ENCODE measurements at places on chromosomes 7 and 10.

- DNase-seq = no peak
Observed at GRCh38 chr10:5343561-5343960, 21.2 kb upstream of the UCN3 start.

DNA sequence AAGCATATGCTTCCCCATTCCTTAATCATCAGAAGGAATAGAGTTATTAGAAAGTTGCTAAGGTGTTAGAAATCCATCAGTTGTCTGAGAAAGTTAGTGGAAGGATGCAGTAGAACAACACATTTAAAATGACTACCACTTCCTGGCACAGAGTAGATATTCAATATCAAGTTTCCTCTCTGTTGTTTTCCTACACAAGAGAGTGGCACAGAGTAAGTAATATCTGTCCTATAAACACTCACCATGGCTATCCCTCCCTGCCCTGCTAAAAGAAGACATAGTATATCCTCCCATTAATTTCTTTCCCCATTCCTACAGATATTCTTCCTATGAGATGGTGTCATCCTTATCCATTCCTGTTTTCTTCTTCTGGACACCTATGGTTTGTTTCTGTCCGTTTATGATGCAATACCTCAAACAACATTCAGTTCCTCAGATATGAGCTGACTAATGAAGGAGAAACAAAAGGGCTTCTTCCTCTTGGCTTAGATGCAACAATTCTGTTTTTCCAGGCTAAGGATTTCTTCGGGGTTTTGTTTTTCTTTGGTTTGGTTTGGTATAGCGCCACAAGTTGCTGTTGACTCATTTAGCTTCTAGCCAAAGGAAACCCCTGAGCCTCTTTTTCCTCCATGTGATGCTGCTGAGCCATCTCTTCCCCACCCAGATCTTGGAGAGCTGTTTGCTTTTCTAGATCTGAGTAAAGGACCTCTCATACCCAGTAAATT lies 32.9 kb upstream of the BPGM start:
- DNase-seq = no peak

DNA sequence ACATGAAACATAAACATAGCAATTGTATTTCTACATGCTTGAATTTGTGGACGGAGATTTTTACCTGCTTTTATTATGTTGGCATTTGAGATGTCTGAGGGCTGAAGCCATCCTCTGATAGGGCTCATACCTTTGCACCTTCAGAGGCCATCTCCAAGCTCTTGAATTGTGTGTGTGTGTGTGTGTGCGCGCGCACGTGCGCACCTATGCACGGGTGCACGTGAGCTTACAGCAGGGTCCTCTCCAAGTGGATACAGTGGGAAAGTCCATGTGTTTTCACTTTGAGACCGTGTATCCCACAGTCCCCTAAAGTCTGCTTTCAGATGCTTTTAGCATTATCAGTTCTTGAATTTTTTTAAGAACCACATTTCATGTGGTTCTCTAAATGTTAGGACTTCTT lies 178.6 kb downstream of the RAB11FIP2 start:
- no peak for DNase-seq

DNA sequence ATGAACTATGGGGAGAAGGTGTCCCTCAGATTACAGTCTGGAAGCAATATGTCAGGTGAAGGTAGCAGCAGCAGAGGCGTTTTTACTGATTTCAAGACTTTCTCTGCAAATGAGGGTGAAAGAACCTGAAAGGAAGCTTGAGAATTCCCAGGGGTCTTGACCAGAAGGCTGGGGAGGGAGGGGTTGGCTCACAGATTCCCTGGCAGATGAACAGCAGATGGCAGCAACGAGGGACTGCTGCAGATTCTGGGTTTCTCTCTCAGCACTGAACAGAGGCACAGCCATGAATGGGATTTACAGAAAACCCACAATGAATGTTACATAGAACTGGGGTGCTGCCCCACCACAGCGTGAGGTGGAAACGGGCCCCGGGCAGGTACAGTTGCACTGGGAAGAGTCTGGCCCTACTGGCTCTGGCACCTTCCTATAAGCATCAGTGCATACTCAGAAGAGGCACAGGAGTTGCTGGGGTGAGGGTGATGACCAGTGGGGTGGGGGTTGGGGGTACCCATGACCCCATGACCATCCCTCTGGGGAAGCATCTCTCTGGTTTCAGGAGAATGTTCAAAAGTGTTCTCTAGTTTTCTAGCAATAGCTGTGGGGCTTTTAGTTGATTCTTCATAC lies 317.8 kb downstream of the SH2D4B start:
- peak; percentile 31 for DNase-seq

DNA sequence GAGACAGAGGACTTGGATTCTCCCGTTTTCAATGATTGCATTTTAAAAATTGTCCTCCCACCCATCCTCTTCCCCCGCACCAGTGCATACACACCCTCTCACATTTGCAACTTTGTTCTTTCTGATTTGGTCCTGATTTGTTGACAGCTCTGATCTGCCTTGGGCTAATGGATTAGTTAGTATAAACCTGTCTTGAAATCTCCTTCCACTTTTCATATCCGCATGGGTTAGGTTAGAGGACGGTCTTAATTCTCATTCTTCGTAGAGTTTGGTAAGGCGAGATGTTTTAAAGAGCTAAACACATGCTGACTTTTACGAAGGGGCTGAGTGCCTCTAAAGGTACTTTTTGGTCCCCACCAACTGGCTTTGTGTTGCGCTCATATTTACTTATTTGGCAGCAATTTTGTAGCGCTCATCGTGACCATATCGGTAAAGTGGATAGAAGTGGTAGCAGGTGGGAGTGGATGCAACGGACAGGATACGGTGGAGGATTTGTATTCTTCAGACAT lies 1.1 kb downstream of the AHR start:
- DNase-seq = peak; percentile 15

GRCh38 chr10:92517034-92517655 lies 56.7 kb downstream of the IDE start:
- peak; percentile 88 for DNase-seq

- DNase-seq = no peak
Observed at GRCh38 chr10:44749151-44749550, 162.0 kb upstream of the TMEM72 start.

GRCh38 chr10:94239696-94240095 lies 123.0 kb downstream of the NOC3L start:
- DNase-seq = no peak

- no peak for DNase-seq
Observed at GRCh38 chr10:75648351-75648750, 216.9 kb downstream of the LRMDA start.

- DNase-seq = peak; percentile 68
Observed at GRCh38 chr10:16440396-16441133, 3.8 kb downstream of the PTER start.

- DNase-seq = no peak
Observed at GRCh38 chr10:109953766-109954165, 30.5 kb upstream of the XPNPEP1 start.

- DNase-seq = no peak
Observed at GRCh38 chr10:78262860-78263259, 229.2 kb downstream of the RPS24 start.

GRCh38 chr7:113026941-113027340 lies 59.7 kb downstream of the GPR85 start:
- DNase-seq = no peak

DNA sequence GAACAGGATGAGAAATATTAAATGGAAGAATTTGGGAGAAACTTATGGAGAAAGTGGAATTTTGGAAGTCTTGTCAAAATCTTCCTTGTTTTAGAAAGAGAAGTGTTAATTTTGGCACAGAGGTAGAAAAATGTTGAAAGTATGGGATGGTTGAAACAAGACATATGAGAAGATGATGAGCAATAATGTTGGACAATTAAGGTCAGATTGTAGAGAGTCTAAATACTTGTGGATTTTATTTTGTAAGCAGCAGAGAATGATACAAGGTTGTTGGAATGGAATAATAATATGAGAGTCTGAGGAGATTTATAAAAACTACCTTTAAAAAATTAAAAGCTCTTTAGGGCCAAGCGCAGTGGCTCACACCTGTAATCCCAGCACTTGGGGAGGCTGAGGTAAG lies 34.6 kb downstream of the PHTF2 start:
- no peak for DNase-seq

DNA sequence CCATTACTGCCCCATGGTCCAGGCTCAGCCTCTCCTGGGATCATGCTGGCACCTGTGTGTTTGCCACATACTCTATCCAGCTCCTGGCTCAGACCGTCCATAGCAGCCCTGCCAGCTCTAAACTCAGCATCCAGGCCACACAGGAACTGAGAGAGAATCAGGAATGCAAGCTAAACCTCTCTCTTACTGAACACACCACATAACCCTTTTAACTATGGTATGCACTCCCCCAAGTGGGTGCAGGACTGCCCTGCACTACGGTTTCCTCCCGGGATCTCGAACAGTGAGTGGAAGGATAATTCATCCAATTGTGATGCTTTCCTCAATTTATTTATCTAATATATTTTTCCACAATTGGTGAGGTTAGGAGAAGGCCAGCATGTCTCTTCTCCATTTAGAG lies 17.1 kb upstream of the ZNF800 start:
- no peak for DNase-seq

DNA sequence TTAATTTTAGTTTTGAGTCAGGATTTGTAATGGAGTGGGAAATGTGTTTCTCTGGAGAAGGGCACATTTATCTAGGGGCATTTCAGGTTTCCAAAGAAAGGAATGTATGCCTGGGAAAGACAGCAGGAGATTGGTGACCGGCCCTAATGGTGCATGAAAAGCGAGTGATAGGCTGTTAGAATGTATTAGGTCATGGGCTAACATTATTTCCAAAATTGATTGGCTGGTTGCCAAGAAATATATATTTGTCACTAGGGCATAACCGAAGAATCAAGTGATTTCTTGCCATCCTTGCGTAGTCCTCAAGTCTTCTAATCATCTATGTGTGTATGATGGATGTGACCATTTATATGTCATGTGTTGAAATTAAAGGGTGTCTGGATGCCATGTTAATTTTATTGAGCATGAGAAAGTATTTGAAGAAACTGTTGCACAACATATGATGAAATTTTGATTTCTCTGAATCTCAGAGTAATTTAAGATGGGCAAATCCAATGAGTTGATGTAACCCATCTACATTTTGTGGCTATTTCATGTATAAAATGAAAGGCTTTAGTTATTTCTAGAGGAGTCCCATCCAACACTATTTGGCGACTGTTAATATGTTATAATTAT lies 248.4 kb downstream of the BMPER start:
- DNase-seq = no peak

DNA sequence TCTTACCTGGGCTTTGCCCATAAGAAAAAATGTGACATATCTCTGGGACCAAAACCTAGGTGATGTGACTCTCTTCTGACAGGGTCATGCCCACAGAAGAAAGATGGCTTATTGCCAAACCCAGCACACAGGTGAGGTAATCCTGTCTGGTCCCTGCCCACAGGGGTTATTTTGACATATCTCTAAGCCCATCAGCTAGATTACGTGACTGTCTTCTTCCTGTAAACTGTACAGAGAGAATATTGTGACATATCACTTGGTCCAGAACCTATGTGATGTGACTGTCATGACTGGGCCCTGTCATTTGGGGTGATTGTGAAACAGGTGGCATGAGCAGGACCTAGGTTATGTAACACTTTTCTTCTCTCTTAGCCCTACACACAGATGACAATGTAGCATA lies 48.8 kb upstream of the ZNF680 start:
- no peak for DNase-seq

- DNase-seq = no peak
Observed at GRCh38 chr7:27207348-27207985, 7.6 kb upstream of the HOXA13 start.

- DNase-seq = no peak
Observed at GRCh38 chr10:98167191-98167590, 32.7 kb downstream of the R3HCC1L start.

DNA sequence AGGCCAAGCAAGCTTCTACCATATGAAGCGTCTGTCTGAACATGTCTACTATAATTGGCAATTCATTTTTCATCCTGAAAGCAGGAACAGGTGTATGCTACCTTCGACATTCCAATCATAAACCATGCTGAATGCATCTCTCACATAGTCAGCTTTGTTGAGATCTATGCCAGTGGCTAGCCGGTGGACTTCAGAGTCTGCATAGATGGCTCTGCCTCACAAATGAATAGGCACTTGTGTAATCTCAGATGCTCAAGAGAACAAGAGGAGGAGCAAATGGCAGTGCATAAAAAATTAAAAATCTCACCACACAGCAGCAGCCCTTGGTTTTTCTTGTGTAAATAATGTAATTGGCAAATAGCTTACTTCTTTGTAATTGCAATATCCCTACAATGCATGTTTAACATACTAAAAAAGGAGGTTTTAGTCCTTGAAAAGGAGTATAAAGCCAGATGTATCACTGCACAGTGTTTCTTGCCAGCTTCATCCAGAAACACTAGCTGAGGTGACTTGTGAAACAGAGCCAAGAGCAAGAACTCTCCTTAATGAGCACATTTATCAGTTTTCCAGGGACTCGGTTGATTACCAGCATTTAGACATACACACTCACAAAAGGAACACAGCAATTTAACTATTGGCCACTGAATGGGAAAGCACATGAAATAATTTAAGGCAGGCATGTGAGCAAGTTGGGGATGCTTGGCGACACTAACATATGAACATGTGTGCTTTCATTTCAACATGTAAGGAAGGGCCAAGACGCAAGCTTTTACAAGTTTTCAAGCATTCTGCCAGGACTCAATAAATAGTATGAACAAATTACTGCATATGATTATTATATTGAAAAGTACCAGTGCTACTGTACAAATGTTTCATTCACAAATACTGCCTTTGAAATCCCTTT lies 249.9 kb upstream of the PLXNA4 start:
- DNase-seq = no peak

GRCh38 chr7:155733582-155734444 lies 78.5 kb downstream of the SHH start:
- no peak for DNase-seq

DNA sequence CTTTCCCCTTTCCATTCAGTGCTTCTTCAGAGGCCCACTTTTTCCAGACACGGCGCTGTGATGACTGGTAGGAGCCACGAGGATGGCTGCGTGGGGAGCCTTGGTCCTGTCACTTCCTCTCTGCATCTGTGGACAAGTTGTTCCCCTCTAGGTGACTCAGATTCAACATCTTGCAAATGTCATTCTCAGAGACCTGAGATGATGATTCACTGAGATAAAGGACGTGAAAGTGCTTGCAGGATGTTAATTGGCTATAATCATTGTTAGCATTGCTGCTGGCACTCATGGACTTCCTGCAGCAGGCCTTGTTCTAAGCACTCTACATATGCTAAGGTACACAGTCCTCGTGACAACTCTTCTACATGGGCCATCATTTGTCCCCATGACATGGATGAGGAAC lies 489.8 kb upstream of the ZMIZ1 start:
- DNase-seq = no peak

DNA sequence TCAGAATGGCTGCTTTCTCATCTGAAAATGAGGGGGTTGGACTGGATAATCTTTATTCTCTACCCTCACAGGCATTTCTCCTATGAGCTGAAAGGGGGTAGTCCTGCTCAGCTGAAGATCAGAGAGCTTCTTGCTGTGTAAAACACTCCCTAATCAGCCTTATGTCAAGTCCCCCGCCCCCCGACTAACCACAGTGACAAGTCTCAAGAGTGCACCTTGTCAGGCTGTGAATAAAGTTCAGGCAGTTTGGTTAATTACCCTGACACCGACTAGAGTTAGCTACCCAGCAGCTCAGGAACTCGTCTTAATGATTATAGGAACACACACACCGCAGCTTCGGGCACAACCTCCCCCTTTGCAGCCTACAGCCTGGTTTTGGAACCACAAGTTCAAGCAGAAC lies 513.7 kb downstream of the RPS24 start:
- no peak for DNase-seq

- no peak for DNase-seq
Observed at GRCh38 chr10:11804336-11804735, 18.8 kb upstream of the PROSER2 start.

GRCh38 chr7:27714831-27715444 lies 25.0 kb upstream of the TAX1BP1 start:
- peak; percentile 16 for DNase-seq
